ENCODE measurements at places on chromosomes 7 and 10. TPM values are rescaled to one million over a fixed set of nuclear protein-coding genes. Genes with fewer than 3 reads are reported as not detected.

Gene PBLD
- polyA plus RNA-seq = 13.2 TPM

Gene NPC1L1
- polyA plus RNA-seq = 0.28 TPM

Gene CYP3A4
- 0.39 TPM for polyA plus RNA-seq

Gene PTPRN2
- polyA plus RNA-seq = 7.4 TPM

Gene DGKB
- 0.17 TPM for polyA plus RNA-seq

Gene TACC2
- 29.3 TPM for polyA plus RNA-seq

Gene PRF1
- 5.7 TPM for polyA plus RNA-seq

Gene PIP
- polyA plus RNA-seq = not detected

Gene PIK3AP1
- 3.1 TPM for polyA plus RNA-seq

Gene PLA2G12B
- polyA plus RNA-seq = 0.67 TPM

Gene LRRN3
- polyA plus RNA-seq = 45.0 TPM

DNA sequence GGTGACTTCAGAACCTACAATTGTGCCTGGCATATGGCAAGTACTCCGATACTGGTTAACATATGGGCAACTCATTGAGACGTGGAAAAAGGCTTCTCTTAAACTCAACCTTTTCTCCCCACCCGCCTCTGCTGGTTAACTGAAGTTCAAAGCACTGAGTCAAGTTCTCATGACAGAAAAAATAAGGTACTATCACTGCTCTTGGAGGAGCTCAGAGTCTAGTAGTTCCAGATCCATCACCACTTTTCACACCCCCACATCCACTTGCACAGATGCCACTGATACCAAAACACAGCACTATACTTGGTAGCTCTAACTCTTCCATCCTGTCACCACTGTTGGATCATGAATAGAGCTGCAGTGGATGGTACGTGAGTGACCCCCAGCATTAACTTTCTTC, 36.2 kb downstream of the CCDC6 start:
- no peak for DNase-seq

- DNase-seq = no peak
Measured at GRCh38 chr10:60848680-60849079, 70.4 kb downstream of the CDK1 start.

GRCh38 chr10:1762076-1762475, 24.8 kb upstream of the ADARB2 start:
- DNase-seq = no peak

- no peak for DNase-seq
Measured at GRCh38 chr7:30057741-30058140, 29.5 kb downstream of the PLEKHA8 start.

DNA sequence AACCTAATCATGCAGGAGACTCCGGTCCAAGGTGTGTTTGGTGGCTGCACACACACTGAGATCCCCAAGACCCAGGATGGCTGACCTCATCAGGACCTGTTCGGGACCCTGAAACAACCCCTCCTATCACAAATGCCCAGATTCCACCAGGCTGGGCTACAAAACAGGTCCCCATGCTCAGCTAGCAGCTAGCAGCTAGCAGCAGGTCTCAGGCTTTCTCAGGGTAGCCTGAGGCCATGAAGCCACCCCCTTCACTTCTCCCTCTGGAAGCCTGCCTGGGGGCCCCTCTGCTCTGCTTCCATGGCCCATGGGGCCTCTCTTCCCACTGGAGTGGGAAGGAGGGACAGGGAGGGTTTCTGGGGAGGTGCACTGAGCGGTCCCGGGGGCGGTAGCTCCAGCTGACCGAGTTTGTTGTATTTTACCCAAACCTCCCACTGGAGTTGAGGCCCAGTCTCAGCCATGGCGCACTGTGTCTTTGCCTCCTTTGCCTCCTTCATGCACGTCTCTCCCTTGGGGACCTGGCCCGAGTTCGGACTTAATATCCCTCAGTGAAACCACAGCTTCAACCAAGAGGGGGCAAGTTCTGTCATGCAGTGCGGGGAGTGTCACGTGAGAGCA, 95.1 kb upstream of the GPR26 start:
- DNase-seq = no peak

DNA sequence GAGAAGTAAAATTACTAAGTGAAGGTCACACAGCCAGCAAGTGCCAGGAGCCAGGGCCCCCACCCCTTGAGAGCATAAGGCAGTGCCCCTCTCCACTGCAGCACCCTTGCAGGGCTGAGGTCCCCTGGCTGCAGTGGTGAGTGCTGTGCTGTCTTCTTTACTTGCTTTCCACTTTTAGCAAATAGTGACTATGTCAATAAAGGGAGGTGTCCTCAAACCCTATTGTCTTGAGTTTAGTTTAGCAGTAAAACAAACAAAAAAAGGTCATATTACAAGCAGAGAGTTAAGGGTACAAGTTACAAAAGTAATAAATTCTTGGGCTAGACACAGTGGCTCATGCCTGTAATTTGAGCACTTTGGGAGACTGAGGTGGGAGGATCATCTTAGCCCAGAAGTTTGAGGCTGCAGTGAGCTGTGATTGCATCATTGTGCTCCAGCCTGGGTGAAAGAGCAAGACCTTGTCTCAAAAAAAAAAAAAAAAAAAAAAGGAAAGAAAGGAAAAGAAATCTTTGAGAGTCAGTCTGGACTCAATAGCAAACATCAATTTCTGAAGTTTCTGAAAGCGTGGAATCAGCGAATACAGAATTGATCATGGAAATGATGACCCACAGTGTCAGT, 39.0 kb upstream of the KIF5B start:
- no peak for DNase-seq

GRCh38 chr7:473211-473734, 46.4 kb downstream of the PDGFA start:
- DNase-seq = no peak

- no peak for DNase-seq
Measured at GRCh38 chr10:33695536-33695935, 361.1 kb upstream of the NRP1 start.

GRCh38 chr10:67607472-67607871, 88.5 kb downstream of the CTNNA3 start:
- DNase-seq = no peak

DNA sequence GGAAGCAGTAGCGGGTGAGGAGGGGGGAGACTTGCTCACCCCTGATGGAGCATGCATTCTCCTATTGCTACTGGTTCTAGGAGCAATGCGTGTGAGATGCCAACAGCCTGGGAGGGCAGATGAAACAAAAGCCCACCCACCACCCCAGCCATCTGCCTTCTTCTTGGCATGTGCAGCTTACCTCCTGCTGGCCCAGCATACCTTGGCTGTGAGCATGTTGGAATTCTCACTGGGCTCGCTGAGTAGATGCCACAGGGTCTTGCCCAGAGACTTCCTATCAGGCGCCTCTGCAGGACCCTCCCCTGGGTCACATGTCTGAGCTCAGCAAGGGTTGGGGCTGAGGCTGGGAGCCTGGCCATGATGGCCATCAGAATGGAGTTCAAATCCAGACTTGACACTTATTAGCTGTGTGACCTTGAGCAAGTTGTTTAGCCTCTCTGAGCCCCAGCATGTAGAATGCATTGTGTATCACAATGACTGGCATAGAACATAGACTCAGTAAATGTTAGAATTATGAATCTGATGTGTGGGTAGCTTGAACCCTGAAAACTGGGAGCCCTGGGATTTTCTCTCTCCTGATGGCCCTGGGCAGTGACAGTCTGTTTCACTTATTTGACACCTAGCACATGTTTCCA, 38.2 kb downstream of the CDH23 start:
- no peak for DNase-seq

- no peak for DNase-seq
Measured at GRCh38 chr7:44391746-44392617, 66.6 kb upstream of the CAMK2B start.

DNA sequence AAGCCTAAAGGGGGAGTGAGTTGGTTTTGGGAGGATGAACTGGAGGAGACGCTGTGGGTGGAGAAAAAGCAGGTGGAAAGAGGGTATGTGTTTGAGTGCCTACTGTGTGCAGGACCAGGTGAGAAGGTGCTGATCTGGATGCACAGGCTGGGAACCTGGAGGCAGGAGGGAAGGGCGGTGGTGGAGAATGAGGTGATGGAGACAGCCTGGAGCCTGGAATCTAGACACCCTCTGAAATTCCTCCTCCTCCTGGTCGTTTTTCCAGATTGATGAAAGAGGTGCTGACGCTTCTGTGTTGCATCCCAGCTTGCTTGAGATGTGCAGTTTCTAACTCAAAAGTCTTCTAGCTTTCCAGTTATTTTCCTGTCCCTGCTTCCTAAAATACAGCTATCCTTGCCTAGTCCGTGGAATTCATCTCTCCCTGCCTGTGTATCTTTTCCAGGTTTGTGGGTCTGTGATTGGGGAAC, 67.5 kb downstream of the LRMDA start:
- no peak for DNase-seq

GRCh38 chr10:122287570-122287969, 16.5 kb downstream of the BTBD16 start:
- peak; percentile 12 for DNase-seq

DNA sequence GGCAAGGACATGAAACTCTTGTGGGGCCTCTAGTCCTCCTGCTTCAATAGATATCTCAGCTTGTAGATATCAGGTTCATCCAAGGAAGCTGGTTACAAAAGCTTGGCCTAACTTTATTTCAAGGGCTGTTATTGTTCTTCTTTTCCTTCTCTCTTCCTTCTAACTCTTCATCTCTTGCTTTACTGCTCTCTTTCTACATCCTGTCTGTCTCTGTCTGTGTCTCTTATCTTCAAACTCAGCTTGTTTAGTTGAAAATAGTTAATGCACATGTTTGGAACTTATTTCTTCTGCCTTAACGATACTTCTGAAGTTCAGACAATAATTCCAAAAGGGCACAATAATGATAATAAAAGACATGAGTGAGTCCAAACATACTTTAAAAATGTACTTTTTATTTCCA, 393.9 kb downstream of the NXPH1 start:
- no peak for DNase-seq

DNA sequence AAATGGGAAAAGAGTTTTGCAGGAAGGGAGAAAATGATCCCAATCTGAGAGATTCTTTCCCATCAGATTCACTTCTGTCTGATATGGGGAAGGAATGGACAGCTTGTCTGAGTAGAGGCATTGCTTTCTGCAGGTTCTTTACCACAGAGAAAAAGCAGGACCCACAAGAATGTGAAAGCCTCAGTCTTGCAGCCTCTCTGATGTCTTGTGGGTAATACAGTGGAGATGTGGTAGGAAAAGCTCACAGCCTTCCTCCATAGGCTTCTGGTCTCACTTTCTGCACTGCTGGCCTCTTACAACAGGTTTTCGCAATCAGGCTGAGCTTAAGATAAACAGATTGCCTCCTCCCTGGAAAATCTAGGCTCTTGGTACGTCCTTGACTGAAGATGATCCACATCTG, 551 bp downstream of the IFIT1 start:
- DNase-seq = no peak

- no peak for DNase-seq
Measured at GRCh38 chr7:156368053-156368843, 272.3 kb upstream of the RNF32 start.

- no peak for DNase-seq
Measured at GRCh38 chr10:108801775-108802517, 1121.4 kb downstream of the XPNPEP1 start.

- no peak for DNase-seq
Measured at GRCh38 chr7:106372126-106372525, 87.3 kb upstream of the NAMPT start.

- DNase-seq = no peak
Measured at GRCh38 chr10:13481690-13482089, 47.1 kb downstream of the BEND7 start.

- no peak for DNase-seq
Measured at GRCh38 chr10:76880931-76881330, 756.7 kb downstream of the KCNMA1 start.

- no peak for DNase-seq
Measured at GRCh38 chr10:62681211-62681940, 123.1 kb upstream of the ADO start.

DNA sequence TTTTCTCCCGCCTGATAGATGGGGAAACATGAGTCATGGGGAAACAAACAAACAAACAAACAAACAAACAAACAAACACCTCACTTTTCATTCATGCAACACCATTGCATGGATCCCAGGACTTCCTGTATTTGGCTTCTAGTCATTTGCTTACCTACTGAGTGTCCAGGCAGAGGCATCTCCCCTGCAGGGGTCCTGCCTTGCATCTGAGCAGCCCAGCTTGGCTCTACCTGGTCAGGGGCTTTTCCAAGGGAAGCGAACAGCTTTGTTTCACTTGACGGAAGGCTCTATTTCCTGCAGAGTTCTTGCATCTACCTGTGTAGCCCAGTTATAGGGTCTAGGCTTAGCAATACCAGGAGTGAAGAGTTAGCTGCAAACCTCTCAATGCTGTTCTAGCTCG, 374.2 kb downstream of the GATA3 start:
- DNase-seq = no peak

DNA sequence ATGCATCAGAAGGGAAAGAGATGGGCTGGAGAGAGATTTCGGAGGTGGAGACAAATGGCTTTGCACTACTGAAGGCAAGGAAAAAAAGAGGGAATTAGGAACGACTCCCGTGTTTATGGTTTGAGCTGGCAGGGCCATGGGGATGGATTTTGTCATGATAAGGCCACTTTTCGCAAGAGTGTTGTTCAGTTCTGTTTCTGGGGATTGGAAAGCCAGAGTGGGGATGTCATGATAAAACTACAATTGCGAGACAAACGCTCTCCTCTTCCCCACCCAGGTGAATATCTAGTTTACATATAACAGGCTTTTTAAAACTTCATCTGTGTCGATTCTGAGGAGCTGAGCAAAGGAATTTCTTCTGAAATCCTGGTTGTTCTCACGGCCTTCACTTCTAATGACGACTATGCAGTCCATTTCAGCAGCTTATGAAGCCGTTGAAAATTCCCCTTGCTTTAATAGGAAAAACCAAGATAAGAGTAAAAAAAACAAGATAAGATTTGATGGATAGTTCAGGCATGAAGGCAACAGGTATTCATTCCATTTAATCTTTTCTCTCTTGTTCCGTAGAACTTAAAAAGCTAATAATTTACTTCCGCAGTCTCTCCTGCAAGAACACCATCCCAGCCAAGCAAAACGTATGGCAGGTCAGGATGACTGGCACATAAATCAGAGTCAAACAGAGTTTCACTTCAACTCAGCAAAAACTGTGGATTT, 245.6 kb upstream of the PITRM1 start:
- DNase-seq = no peak

- no peak for DNase-seq
Measured at GRCh38 chr10:122638106-122638505, 61.5 kb downstream of the C10orf120 start.

DNA sequence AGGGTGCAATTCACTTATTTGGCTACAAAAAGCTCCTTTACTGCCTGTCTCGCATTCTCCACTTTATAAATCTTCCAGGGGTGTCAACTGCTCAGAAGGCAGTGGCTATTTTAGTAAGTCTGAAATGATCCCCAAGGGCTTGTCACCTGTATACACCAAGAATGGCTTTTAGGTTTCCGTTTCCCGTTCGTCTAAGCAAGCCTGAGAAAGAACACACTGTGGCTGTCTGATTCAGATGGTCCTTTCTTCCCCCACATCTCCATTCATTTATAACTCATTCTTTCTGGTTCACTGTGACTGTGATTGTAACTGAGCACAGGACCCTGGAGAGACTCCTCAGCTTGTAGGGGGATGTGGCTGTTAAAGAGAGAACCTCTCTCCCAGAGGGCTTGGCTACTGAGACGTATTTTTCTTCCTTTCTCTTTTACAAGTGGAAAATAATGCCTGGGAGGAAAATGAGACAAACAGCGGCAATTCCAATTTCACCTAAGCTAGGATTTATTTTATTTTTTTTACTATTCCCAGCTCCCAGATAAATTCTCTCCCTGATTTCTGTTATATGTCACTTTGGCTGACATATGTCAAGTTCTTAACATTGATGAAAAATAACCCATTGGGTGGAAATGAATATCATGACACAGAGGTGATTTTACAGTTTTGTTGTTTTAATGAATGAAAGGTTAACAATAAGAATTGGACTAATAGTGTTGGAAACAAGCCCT, 129.3 kb downstream of the FAM107B start:
- DNase-seq = no peak

- DNase-seq = no peak
Measured at GRCh38 chr10:122264436-122264835, 6.7 kb upstream of the BTBD16 start.

All from left lung (tissue), 14 donors.